ENCODE measurements at places on chromosomes 7 and 10.

- no peak for DNase-seq
Observed at GRCh38 chr10:68249297-68249696, 17.4 kb upstream of the ATOH7 start.

GRCh38 chr10:48923748-48924147, 15.9 kb downstream of the LRRC18 start:
- DNase-seq: no peak

DNA sequence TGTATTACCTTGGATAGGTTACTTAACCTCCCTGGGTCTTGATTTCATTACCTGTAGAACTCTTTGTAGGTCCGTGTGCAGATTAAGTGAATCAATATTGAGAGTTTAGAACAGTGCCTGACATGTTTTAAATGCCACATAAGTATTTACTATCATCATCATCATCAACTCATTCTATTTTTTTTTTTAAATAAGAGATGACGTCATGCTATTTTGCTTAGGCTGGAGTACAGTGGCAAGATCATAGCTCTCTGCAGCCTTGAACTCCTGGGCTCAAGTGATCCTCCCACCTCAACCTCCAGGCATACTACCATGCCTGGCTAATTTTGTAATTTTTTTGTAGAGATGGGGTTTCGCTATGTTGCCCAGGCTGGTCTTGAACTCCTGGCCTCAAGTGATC, 132.0 kb upstream of the FZD8 start:
- DNase-seq: no peak

- no peak for DNase-seq
Observed at GRCh38 chr7:99794585-99795502, 10.9 kb upstream of the CYP3A4 start.

GRCh38 chr10:7054915-7055314, 355.9 kb downstream of the SFMBT2 start:
- no peak for DNase-seq

GRCh38 chr7:35700333-35700732, 5.4 kb upstream of the HERPUD2 start:
- no peak for DNase-seq

DNA sequence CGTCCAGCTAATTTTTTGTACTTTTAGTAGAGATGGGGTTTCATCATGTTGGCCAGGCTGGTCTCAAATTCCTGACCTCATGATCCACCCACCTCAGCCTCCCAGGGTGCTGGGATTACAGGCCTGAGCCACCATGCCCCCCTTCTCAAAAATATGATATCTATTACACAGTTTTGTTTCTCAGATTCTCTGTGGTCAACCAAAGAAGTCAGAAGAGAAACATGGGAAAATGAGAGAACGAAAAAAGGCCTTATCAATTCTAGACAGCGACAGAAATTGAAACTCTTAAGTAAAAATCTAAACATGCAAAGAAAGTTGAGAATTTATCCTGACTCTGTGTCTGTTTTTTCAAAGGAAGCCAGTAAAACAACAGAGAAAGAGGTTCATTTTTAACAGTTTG, 283.8 kb upstream of the PLXDC2 start:
- DNase-seq: no peak

GRCh38 chr10:131896403-131896802, 4.4 kb upstream of the PPP2R2D start:
- DNase-seq: no peak

DNA sequence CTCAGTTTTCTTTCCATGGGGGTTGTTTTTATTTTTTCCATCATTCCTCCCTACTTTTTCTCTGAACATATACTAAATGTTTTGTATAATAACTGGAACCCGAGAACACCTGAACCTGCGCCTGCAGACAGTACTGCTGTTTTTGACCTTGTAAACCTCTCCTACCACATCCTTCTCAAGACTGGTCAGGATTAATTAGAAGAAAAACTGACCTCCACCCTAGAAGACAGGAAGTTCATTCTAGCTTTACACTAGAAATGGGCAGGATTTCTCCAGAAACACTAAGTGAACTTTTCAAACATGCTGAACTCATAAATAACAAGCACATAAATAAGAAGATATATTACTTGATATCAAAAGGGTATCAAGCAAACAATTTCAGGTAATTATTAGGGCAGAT, 751 bp upstream of the HYCC1 start:
- DNase-seq: no peak
